Osteoblast (primary cell): ENCODE measurements at places on chromosomes 1 and 21. TPM values are rescaled to one million over a fixed set of nuclear protein-coding genes. Genes with fewer than 3 reads are reported as not detected.

GCSAML gene
- total RNA-seq = not detected in 2 replicates

RGS2 gene
- total RNA-seq = 5.6 and 5.8 TPM in 2 replicates

DOCK7 gene
- 73.8 and 91.3 TPM in 2 replicates for total RNA-seq

SASS6 gene
- 2.1 and 2.5 TPM in 2 replicates for total RNA-seq

AKT3 gene
- 38.7 and 41.3 TPM in 2 replicates for total RNA-seq

CFHR5 gene
- not detected in 2 replicates for total RNA-seq

MRPS6 gene
- 19.2 and 25.9 TPM in 2 replicates for total RNA-seq

CTSK gene
- 617 and 761 TPM in 2 replicates for total RNA-seq

AHDC1 gene
- 11.2 and 13.3 TPM in 2 replicates for total RNA-seq

TEX38 gene
- 0.29 TPM in 1 of 2 replicates, not detected in the other for total RNA-seq

OR2T4 gene
- not detected in 2 replicates for total RNA-seq

SPRR2G gene
- total RNA-seq = not detected in 2 replicates

CCDC30 gene
- 4.0 and 4.7 TPM in 2 replicates for total RNA-seq

MPZ gene
- 0.88 and 2.2 TPM in 2 replicates for total RNA-seq

THEMIS2 gene
- total RNA-seq = 16.8 and 17.4 TPM in 2 replicates

KCNT2 gene
- total RNA-seq = 6.2 and 10.5 TPM in 2 replicates

CFHR4 gene
- not detected in 2 replicates for total RNA-seq

SRGAP2C gene
- total RNA-seq = 18.6 and 36.9 TPM in 2 replicates

RBM11 gene
- under 0.01 and 1.2 TPM in 2 replicates for total RNA-seq

TNNI3K gene
- 0.59 and 0.72 TPM in 2 replicates for total RNA-seq

KCNC4 gene
- 1.4 and 1.5 TPM in 2 replicates for total RNA-seq

CD101 gene
- under 0.01 TPM in 2 replicates for total RNA-seq

PIK3C2B gene
- total RNA-seq = 0.36 and 2.1 TPM in 2 replicates

HMGCS2 gene
- total RNA-seq = not detected in 2 replicates

TLR5 gene
- under 0.01 and 0.88 TPM in 2 replicates for total RNA-seq

CFAP74 gene
- not detected in 2 replicates for total RNA-seq

C1orf105 gene
- total RNA-seq = not detected in 2 replicates

ITLN1 gene
- not detected in 2 replicates for total RNA-seq

FCRL5 gene
- total RNA-seq = under 0.01 TPM in 1 of 2 replicates, not detected in the other

AIM2 gene
- total RNA-seq = 0.59 and 0.72 TPM in 2 replicates

PTPRU gene
- total RNA-seq = 9.4 and 16.2 TPM in 2 replicates

INAVA gene
- under 0.01 and 0.36 TPM in 2 replicates for total RNA-seq

POFUT2 gene
- total RNA-seq = 35.8 and 39.2 TPM in 2 replicates

PPT1 gene
- total RNA-seq = 40.9 and 43.3 TPM in 2 replicates

TNFRSF8 gene
- under 0.01 and 0.29 TPM in 2 replicates for total RNA-seq

CADM3 gene
- total RNA-seq = under 0.01 TPM in 1 of 2 replicates, not detected in the other

TDRD5 gene
- total RNA-seq = not detected in 2 replicates

SMCP gene
- total RNA-seq = not detected in 2 replicates

ADGRL4 gene
- total RNA-seq = 16.6 and 23.6 TPM in 2 replicates

CAMK1G gene
- under 0.01 and 0.72 TPM in 2 replicates for total RNA-seq

S100A14 gene
- total RNA-seq = 0.36 TPM in 1 of 2 replicates, not detected in the other

LMOD1 gene
- total RNA-seq = 17.1 and 21.7 TPM in 2 replicates

PRKAA2 gene
- total RNA-seq = 0.88 and 1.1 TPM in 2 replicates

CSF1 gene
- 38.0 and 53.9 TPM in 2 replicates for total RNA-seq

SH2D2A gene
- 0.29 and 0.36 TPM in 2 replicates for total RNA-seq

SPRR2A gene
- total RNA-seq = not detected in 2 replicates

COL8A2 gene
- 12.7 and 15.2 TPM in 2 replicates for total RNA-seq

CNN3 gene
- 316 and 333 TPM in 2 replicates for total RNA-seq
